ENCODE measurements at places on chromosomes 1 and 21. TPM values are rescaled to one million over a fixed set of nuclear protein-coding genes. Genes with fewer than 3 reads are reported as not detected.

SLAMF6 gene
- total RNA-seq: not detected

GBP2 gene
- total RNA-seq: 96.8 TPM

NFIA gene
- 5.4 TPM for total RNA-seq

ERICH3 gene
- total RNA-seq: 0.17 TPM

MARK1 gene
- total RNA-seq: 2.1 TPM
